ENCODE measurements at places on chromosomes 1 and 21.
A peak's percentile ranks its signal among the peaks of the same experiment; 100 is the strongest.

GRCh38 chr21:42308161-42308913, 6.9 kb downstream of the TFF3 start:
- DNase-seq = no peak

DNA sequence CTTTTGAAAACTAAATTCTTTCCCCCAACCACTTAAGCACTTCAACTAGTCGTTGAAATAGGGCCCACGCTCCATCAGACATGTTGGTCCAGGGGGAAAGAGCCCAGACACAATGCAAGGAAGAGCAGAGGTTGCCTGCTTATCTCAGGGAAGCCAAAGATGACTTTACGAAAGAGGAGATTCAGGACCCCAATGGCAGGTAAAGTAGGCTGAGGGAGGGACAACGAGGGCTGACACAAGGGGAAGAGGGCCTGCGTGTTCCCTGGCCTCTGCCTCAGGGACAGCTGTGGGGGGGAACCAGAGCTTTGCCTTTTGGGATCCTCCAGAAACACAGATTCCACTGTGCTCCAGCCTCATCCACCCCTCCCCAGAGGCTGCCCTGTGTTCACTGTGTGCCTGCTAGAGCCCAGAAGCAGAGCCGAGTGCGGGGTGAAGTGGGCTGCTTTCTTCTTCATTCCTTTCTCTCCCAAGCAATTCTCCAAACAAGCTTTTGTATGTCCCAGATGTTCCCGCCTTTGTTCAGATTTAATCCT, 135.5 kb upstream of the GRIK3 start:
- DNase-seq = no peak

GRCh38 chr1:111214074-111214801, 13.3 kb upstream of the CHI3L2 start:
- no peak for DNase-seq

GRCh38 chr1:209241487-209241886, 342.0 kb upstream of the CAMK1G start:
- no peak for DNase-seq

- DNase-seq = no peak
Observed at GRCh38 chr21:34345892-34346291, 17.9 kb upstream of the KCNE2 start.

DNA sequence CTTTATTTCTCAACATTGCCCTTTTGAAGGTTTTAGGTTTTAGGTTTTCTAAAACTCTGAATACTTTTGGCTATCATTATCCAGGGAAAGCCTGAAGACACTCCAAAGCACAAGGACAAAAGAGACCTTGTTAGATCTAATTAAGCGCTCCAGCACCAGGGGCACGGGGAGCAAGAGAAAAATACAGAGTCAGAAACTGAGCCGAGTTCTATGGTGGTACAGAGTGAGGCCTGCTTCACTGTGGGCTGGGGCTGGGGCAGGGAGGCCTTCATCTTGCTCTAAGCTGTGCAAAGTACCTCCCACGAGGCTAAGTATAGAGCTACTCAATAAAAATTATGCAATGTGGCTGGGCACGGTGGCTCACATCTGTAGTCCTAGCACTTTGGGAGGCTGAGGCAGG, 19.7 kb upstream of the RAB4A start:
- DNase-seq = no peak

- DNase-seq = no peak
Observed at GRCh38 chr1:114428083-114428754, 82.8 kb downstream of the TRIM33 start.

DNA sequence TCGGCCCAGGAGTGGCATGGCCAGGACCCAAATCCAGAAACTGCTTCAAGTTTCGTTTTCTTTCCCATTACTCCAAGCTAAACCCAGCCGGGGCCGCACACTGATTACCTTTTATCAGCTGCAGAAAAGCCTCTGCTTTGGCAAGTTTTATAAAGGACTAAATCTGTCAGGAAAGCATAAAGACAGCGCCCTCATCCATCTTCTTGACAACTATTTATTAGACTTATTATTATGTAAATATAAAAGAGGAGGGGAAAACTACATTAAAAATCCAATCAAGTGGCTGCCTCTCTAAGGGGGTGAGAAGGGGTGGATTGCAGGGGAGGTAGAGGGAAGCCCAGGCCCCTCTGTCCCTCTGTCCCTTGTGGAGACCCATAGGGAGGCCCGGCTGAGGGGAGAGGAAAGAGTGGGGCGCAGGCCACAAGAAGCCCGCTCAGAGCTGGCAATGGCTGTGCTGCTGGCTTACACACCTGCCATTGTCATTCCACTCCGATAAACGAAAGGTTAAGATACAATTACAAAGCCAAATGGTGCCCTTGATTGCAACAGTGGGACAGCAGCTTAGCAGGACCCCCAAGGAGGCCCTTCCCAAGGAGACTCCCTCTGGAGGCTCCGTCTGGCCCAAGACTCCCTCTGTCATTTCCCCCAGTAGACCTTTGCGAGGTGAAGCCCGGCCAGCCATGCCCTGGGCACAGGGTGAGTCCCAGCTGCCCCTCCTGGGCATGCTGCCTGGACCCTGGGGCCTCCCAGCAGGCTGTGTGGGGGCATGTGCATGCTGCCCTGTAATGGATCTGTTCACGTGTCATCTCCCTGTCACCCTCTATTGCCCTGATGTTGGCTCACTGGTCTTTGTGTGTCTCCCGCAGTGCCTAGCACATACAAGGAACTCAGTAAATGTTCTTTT, 45.4 kb downstream of the KCND3 start:
- DNase-seq = peak; percentile 4

DNA sequence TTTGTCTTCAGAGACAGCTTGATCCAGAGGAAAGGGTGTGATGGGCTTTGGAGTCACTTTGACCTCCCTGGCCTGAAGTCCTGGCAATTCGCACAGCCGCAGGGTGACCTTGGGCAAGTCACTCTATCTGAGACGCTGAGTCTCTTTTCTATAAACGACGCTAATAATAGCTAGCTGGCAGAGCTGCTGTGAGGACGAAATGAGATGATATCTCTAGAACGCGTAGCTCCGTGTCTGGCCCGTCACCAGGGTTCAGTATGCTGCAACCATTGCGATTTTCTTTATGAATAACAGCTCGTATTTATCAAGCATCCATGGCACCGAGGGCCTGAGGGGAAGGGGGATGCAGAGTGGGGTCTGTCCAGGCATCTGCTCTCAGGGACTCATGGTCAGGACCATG, 58.7 kb downstream of the IGSF21 start:
- DNase-seq = no peak

DNA sequence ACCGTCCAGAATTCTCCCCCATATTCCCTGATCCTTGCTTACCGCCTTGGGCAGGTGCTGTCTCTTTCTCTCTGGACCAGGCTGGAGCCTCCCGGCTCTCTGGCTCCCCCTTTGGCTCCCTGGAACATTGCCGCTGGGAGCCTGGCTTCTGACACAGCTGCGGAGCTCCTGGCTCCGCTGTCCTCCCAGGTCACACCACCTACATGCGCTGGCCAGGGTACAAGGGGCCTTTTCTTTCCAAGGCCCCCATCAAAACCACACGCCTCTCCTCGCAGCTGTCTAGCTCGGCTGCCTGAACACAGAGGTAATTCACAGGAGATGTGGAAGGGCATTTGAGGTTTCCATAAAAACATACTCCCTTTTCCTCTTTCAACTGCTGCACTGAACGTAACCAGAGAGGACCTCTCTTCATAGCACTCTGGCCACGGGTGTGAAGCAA, 7.5 kb upstream of the ZNF648 start:
- peak; percentile 77 for DNase-seq

DNA sequence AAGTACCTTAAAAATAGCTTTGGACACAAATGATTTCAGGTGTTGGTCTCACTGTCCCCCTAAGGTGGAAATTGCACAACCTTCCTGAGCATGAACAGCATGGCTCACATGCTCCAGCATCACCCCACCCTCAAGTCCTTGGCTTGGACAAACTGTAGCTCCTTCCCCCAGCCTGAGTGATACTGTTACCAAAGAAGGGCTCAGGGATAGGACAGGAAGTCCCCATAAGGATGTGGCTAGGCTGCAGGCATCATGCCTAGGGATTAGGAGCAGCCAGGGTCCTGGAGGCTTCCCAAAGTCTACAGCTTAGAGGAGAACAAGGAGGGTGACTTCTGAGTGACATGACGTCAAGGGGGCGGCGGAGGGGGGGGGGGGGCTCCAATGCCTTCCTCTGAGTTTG, 10.1 kb downstream of the FAM78B start:
- no peak for DNase-seq

DNA sequence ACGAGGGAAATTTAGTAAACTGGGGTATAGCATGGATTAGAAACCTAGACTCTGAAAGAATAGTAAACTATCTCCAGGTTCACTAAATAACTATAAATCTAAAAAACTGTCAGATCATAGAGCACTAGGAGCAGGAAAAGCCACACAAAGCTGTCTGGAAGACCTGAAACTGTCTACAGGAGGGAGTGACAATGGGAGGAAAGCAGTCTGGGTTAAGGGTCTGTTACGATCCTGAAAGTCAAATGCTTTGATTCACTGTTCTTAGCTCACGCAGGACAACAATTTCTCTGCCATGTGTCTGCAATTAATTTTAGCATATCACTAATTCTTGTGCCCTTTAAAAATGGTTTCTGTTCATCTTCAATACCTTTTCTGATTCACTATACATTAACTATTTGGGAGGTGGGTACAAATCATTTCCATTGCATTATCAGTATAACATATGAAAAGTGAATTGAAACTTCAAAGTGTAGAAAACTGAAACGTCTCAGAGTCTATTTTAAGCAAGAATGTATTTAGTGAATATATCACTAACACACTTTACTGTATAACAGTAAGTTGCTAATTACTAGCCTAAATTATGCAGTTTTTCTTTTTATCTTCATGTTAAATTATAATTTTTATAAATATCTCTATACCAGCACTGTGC, 18.4 kb downstream of the CEP170 start:
- DNase-seq = no peak

- DNase-seq = no peak
Observed at GRCh38 chr1:42454403-42454802, 1.4 kb downstream of the ZMYND12 start.

DNA sequence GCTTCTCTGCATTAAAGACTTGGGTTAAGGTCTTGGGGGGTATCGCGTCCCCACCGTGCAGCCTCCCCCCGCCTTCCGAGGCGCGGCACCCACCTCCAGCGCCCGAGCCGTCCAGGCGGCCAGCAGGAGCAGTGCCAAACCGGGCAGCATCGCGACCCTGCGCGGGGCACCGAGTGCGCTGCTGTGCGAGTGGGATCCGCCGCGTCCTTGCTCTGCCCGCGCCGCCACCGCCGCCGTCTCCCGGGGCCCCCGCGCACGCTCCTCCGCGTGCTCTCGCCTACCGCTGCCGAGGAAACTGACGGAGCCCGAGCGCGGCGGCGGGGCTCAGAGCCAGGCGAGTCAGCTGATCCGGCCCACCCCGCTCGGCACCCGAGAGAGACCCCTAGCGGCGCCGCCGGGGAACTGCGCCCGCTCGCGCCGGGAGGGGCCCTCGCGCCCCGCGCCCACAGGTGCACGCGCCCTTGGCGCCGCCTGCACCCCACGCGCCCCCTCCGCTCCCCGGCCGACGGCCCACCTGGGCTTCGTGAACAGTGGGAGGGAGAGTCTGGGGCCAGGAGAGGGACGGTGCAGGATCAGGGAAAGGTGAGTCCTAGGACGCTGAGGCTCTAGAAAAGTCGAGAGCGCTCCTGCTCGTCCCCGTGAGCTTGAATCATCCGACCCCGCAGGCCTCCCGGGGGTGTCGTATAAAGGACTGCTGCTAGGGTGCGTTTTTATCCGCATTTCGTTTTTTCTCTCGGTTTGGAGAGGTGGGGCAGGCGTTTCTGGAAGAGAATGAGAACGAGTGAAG, at the start of gene APP:
Gene APP, minus strand, starts transcription at position 300 of the 787 bp plus-strand sequence. Its CDS starts 150 bp downstream, at position 150.
- peak; percentile 91 for DNase-seq

DNA sequence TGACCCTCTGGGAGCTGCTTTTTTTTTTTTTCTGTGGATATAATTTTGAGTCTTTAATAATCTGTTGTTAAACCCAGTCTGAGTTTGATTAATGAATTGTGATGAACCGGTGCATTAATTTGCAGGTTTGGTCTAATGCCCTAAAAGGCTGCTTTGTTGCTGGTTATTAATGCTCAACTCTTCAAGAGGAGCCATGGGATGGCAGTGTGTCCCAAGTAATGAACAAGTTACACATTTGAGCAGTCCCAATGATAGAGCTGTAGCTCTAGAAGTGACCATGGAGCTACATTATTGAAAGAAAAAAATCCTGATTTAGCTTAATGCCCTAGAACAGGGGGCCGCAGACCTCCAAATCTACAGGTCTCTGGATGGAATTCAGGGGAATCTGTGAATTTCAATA, 53.1 kb downstream of the RWDD3 start:
- DNase-seq = peak; percentile 3

GRCh38 chr1:29689372-29690030, 453.2 kb downstream of the PTPRU start:
- no peak for DNase-seq

GRCh38 chr1:47646676-47647075, 208.8 kb downstream of the FOXD2 start:
- DNase-seq = no peak

DNA sequence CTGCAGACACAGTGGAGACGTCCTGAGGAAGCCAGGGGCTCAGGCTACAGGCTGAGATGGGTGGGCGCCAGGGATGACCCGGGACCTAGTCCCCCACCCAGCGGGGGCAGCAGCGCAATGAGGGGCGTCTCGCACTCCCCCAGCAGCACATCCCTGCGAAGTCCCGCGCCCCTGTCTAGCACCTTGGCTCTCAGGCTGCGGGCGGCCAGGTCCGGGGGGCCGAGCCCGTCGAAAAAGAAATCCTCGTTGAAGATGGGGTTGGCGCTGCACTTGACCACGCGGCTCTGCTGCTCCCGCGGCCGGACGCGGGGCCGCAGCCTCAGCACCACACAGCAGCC, 1.8 kb downstream of the C2CD4D start:
- DNase-seq = no peak

GRCh38 chr1:1425753-1426495, 4.8 kb upstream of the ANKRD65 start:
- no peak for DNase-seq

GRCh38 chr1:11318982-11319381, 46.0 kb downstream of the UBIAD1 start:
- DNase-seq = no peak
